ENCODE measurements at places on chromosomes 6 and 20.

DNA sequence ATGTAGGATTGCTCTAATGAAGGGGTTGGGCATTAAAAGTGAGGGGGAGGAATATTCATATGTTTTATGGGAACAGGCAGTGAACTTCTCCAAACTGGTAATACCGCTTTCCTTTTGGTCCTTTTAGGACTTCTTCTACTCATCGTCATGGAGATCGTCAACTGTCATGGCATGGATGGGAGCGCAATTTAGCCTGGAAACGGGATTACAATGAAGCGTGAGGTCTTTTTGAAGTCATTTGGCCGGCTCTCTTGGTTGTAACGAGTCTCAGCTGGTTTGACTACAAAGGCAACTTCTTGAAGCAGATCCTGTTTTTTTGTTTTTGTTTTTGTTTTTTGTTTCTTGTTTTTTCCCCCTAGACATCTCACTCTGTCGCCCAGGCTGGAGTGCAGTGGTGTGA is 1.4 kb upstream of the HLA-E start:
- no peak for DNase-seq

- no peak for DNase-seq
Measured at GRCh38 chr20:37437676-37438075, 83.4 kb upstream of the NNAT start.

DNA sequence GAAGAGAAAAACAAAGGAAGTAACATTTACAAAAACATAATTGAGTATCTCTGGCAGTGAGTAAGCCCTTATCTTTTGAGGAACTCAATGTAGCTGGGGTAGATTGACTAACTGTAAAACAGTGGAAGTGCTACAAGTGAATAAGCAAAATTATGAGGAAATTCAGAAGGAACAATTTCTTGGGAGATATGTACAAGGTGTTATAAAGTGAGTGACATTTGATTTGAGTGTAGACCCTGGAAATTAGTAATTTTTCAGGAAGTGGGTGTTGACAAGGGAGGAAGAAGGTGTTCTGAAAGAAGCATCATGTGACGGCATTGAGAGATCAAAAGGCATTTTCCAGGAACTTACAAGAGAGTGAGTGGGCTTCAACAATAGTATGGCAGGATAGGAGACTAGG is 22.2 kb downstream of the XRN2 start:
- DNase-seq = no peak

- DNase-seq = no peak
Measured at GRCh38 chr6:89452281-89452680, 19.3 kb downstream of the ANKRD6 start.

DNA sequence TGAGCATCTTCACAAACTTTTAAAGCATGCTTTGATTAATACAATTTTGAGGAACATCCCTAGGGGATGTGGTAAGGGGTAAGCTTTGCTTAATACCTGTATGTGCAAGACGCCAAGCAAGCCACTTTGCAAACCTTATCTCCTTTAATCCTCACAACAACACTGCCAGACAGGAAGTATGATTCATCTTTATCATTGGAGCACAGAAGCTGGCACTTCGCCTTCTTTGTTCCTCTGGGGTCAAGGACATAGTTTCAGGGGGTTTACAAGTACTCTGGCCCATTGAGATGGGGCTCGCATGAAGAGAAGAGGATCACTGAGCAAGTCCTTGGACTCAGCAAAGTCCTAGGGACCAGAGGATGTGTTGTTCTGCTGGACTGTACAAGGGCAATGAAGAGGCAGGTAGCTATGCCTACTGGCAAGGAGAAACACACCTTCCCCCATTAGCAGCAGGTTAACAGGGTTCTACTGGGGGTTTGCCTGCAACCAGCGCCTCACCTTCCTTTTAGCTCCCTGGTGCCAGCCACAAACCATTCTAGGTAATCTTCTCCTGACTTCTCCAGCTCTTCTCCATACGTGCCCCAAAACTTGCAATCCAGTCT is 8.8 kb downstream of the TMEM244 start:
- DNase-seq = no peak

DNA sequence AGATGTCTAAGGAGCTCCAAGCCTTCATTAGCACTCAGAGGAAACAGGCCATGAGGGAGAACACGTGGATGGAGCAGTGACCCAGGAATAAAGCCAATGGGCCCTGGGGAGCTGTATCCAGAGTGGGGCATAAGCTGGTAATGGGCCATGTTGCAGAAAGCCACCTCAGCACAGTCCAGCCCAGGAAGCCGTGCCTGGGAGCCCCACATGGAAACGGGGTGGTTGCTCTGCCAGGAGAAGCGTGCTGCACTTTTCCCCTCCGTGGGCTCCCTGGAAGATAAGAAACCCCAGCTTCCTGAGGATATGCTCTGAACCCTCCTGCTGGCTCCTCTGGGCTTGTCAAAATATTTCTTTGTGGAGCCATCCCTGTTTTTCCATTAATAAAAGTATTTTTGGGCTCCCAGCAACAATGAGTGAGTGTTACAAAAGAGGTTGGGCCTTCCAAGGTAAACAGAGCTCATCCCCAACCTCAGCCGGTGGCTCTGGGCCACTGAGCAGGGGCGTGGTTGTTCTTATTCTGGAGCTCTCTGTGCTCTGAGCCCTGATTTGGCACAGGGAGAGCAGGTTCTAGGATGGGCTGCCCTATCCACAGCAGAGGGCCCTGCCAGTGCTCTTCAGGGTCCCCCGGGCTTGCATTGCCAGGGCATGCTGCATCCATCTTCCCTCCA is 31.2 kb upstream of the NFATC2 start:
- no peak for DNase-seq

DNA sequence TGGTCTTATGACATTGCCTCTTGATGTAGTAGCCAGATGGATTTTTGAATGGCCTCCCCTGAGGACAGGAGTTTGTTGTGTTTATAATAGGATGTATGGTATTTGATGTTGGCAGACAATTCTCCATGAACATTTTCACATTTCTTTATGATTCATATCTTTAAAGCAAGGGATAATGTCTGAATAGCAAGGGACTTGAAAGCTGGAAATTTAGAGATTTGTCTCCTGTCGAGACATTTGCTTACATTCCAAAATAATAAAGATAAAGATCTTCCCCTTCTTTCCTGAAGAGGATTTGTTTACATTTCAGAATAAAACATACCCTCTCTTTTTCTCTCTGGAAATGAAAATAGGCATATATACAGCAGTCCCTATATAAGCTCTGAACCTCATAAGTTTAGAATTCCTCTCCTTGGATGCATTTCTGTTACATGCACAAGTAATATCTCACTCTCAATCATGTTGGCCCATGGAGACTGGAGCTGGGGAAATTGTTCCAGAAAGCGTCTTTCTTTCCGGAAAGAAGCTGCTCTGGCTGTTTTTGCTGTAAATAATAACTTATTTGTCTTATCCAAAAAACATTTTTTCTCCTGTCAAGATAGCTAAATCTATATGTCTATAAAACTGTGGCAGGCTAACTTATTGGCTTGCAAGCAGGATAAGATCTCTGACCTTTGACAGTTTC is 42.5 kb upstream of the ASCC3 start:
- DNase-seq = no peak

DNA sequence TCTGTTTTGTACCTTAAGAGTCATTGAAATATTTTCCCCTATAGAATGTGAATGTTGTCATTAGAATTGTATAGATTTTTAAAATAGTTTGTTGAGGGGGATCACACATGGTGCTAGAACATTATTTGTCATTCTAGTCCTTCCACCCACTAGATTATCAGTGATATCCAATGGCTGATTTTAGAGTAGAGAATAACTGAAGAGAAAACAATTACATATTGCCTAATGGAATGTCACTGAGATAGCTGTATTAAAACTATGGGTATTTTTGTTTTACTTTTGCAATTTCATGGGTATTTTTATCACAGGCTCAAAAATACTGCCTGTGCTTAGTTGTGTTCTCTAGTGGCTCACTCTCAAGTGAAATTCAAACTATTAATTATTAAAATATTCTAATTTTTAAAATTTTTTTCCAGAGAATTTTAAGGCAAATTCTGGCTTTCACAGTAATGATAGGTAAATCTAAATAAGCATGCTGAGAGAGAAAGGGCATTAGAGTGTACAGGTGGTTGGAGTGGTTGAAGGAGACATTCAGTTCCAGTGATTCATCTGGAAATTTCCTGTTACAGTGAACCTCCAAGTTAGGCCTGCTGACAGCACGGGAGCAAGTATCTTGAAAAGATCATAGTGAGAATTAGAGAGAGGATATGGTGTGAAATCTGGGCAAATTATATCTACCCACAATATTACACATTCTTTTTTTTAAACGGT is 399.6 kb downstream of the NKAIN2 start:
- no peak for DNase-seq

DNA sequence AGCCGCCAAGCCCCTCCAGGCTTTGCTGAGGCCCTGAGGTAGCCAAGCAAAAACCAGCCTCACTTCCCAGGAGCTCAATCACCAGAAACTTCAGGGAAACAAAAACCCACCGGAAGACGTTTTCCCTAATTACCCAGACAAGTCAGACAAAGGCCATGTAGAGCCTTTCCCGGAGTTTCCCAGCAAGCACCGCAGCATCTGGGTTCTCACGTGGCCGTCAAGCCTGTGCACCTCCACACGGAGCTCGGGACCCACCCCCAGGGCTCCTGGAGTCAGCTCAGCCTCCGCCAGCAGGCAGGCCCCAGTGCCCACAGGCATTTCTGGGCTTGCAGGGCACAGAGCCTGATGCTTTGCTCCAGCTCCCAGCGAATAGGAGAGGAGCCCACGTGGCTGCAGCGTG is 10.1 kb upstream of the MRGBP start:
- no peak for DNase-seq

DNA sequence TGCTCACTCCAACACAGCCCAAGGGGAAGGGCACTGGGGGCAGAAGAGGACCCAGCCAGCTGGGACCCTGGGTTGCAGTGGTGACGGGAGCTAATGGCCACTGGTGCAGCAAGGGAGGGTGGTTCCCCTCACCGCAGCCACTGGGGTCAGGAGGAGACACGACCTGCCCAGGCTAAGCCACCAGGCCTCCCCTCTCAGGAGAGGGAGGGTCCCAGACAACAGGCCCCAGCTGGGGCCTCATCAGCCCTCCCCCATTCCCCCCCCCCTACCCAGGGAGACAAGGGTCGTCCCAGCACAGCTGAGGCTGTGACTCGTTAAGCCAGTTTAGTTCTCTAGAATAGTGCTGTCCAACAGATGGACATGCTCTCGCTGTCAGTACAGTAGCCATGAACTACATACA is 17.3 kb upstream of the MATN4 start:
- no peak for DNase-seq

DNA sequence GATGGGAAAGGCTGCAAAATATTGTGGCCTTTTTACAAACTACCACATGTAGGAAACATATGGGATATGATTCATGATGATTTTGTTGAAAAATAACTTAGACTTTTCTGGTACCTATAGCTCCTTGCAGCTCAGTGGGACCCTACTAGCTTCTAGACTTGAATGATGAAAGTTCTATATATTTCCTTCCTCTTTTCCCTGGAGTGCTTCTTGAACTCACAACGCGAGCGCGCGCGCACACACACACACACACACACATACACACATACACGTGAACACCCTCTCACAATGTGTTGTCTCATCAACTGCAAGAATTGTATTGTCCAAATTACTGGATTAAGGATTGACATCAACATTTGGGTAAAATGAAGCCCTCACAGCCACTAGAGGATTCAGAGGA is 61.9 kb downstream of the TOX2 start:
- no peak for DNase-seq

- no peak for DNase-seq
Measured at GRCh38 chr6:116764961-116765841, at the start of gene FAM162B. Gene FAM162B (minus strand): TSS chr6:116765719. CDS start chr6:116765576, 143 bp downstream.

DNA sequence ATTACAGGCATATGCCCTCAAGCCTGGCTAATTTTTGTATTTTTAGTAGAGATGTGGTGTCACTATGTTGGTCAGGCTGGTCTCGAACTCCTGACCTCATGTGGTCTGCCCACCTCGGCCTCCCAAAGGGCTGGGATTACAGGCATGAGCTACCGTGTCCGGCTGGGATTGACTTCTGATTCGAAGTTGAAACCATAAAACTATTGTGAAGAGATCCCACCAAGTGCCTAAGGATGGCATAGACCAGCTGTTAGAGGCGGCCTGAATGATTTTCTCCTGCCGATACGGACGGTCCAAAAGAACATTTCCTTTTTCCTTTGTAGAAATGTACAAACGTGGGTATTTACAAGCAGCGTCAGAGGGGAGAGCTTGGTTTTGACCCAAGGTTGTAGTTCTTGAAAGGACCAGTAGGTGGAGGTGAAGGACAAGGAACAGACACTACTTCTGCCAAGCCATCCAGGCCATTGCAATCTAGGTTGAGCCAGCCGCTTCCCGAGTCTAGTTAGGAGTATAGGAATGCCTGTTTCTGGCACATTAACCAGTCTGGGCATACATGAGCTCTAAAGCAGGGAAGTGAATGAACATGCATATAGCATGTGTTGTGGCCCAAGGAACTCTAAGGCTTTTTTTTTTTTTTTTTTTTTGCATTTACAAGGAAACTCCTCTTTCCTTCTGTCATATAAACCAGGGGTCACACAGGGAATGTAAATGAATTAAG is 29.0 kb downstream of the MOCS3 start:
- no peak for DNase-seq

DNA sequence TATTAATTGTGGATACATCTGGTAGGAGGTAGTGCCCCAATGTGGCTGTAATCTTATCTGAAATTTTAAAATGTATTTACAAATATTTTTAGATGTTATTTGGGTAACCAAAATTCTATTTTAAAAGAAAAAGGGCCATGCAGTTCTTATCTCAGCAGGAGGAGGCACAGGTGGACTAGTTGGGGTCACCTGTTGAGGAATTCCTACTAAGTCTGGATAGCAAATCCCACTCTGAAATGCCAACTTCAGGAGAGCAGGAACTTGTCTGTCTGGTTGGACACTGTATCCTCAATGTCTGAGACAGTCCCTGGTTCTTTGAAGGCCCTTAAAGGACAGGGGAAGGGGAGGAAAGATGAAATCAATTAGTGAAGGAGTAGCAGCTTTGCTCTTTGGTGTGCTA is 82.6 kb downstream of the EYA2 start:
- DNase-seq = no peak

DNA sequence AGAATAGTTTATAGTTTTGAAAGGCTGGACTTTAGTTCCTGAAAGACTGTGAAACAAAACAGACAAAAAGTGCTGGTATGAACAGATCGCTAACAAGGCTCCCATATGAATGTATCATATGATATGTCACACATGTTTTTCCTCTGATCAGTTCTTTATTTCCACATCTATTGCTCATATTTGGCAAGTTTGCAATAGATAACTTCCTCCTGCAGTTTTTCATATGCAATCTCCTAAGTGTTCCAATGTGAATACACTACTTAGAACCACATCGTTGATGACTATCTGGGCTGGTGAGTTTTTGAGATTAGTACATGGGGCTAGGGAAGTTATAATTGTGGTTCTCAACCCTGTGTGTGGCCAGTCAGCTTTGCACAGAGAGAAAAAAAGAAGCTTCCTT is 23.1 kb downstream of the CRYBG1 start:
- DNase-seq = no peak

Data from NCI-H1048 (cell line).